ENCODE measurements at places on chromosomes 2 and 18. TPM values are rescaled to one million over a fixed set of nuclear protein-coding genes. Genes with fewer than 3 reads are reported as not detected.

The COL4A4 gene
- total RNA-seq, result not detected

DNA sequence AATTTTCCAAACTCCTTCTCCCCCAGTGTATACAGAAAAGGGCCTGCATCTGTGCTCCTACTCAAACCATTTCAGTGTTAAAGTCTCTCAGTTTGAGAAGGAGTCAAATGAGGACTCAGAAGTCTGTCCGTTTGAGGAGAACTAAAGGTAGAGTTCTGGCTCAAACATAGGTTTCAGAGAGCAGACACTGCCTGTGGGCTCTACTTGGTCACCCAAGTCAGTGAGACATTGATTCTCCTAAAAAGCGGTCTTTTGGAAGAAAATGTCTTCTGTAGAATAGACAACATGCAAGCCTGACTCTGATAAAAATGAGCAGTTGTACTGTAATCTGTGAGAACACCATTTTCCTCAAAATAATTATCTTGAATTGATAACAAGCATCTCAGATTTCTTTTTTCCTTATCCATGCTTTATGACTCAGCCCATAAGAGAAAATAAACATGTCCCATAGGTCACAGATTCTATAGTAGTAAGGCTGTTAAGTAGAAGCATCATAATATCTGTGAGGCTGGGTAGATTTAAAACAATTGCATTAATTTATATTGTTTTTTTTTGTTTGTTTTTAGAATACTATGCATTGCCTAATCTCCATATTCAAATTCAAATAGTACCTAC lies 82.8 kb downstream of the ASXL3 start:
- no peak for DNase-seq

The PRKAG3 gene
- not detected for total RNA-seq

DNA sequence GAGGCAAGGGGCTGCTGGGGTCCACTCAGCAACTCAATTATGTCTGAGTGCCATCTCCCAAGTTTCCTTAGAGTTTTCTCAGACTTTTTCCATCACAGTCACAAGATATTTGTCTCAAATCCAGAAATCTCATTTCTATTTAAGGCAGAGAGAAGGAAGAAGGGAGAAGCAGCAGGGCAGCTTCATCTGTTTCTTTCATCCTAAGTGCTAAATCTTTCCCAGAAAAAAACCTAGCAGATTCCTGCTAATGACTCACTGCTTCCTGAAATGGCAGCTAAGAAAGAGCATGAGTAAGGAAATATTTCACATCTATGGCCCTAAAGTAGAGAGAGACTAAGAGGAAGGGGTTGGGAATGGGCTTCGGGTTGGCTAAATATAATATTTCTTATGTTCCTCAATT lies 88.0 kb downstream of the KYNU start:
- no peak for DNase-seq

All from CD4-positive, alpha-beta memory T cell (primary cell).